ACHN (cell line): ENCODE measurements at places on chromosomes 1 and 21.

GRCh38 chr1:178579562-178579961 lies 66.7 kb downstream of the TEX35 start:
- DNase-seq = no peak

DNA sequence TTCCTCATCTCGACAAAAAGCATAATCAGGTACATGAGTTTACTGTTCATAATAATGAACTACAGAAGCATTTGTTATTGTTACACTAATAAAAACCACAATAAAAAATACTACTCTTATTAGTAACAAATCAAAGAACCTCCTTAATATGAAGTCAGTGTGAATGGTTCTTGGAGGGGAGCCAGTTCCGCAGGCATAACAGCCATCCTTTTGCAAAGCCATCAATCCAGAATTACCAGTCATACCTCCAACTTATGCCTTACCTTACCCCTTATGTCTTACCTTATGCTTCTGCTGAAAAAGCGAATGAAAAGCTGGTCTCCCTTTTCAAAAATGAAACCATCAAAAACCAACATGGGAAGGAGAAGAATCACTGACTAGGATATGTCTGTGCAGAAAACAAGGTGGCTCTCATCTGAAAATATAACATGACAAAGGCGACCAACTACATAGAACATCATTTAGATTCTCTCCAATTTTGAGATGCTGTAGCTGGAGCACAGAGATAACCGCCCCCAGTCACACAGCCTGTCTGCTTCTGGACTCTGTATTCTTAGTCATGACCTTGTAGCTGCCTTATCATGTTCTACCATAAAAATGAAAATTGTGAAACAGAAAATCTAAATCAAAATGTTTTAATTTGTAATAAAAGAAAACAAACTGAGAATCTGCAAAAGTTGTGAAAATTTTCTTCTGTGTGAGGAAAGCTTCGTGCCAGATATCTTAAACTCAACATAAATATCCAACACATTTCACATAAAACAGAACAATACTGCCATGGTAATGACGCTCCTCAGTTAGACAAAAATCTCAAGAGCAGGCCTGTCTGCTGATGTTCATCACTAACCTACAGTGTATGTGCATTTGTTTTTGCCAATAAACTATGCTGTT lies 438.2 kb downstream of the SMYD3 start:
- no peak for DNase-seq

DNA sequence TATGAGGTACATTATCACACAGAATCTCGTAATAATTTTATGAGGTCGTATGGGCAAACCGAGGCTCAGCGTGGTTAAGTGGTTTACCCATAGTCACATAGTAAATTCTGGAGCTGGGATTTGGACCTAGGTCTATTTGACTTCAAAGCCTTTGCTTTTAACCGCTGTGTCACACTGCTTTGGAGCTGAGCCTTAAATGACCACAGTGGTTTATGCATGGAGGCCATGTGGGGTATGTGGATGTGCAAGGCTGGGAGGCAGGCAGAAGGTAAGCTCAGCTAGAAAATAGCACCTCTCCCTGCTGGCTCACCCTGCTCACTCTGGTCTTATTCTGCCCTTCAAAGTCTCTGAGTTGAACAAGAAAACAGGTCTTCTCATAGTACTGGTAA lies 269.5 kb downstream of the TRABD2B start:
- DNase-seq = no peak

GRCh38 chr1:87689487-87689886 lies 360.8 kb downstream of the LMO4 start:
- DNase-seq = no peak

DNA sequence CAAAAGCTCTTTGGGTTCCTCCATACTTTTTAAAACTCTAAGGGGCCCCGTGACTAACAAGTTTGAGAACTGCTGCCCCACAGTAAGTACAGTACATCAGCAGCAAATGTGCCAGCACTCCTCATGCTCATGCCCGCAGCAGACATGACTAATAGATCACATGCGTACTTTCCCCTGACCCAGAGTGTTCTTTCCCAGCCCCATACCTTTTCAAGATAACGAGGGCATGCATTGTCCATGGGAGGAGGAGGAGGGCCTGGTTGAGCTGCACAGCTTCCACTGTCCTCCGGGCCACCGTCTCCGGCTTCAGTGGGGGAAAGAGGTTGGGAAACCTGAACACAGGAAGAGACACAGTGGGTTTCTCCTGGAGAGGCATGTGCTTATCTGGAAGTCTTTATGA lies 45.5 kb downstream of the DHRS3 start:
- DNase-seq = no peak

- no peak for DNase-seq
Measured at GRCh38 chr1:100927276-100927675, 31.4 kb downstream of the SLC30A7 start.

GRCh38 chr21:28588997-28589396 lies 403.7 kb downstream of the LTN1 start:
- DNase-seq = no peak

DNA sequence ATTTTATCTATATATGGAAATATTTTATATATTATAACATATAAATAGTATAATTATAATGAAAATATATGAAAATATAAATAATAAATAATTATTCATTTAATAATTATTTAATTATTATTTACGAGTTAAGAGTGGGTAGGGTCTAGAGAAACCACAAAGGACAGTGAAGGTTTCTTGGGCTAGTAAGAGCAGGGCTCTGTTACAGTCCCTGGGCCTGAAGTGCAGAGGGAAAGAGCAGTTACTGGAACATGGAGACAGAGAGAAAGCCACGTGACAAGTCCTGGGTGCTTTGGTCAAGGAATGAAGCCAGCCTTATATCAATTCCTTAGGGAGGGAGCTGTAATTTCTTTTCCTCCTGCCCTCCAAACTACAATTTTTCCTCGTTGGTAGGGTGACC lies 117.2 kb upstream of the OLIG2 start:
- DNase-seq = no peak

GRCh38 chr21:26057477-26058170 lies 112.9 kb downstream of the APP start:
- no peak for DNase-seq

DNA sequence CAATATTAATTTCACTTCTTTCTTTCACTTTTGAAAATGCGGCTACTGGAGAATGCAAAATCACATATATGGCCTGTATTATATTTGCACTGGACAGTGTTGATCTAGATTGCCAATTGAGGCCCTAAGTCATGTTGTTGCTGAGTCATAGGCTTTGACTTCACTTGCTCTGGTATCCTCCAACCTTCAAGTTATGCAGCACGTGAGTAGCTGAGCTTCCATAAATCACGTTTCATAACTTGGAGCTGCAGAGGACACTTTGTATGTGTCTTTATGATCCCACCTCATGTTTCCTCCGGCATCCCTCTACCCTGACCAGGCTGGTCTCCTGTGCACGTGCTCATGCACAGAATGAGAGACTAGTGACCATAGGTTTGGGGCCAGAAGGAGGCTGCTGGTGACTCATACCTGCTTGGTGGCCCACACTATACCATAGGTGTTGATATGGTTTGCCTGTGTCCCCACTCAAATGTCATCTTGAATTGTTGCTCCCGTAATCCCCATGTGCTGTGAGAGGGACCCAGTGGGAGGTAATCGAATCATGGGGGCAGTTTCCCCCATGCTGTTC lies 103.0 kb upstream of the TSPAN2 start:
- no peak for DNase-seq

DNA sequence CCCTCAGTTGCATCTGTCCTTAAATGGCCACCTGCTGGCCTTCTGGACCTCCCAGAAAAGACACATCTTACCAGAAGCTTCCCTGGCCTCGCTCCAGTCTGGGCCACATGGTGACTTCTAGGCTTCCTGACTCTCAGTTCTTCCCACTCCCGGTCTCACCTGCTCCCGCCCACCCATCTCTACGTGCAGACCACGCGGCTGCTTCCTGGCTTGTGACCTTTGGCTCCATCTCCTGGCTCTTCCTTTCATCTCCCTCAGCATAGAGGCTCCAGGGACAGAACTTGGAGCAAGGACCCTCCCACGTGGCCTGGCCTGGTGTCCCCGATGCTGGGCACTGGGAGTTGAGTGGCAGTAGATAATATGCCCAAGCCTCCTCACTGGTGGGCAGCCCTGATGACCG lies 124.9 kb upstream of the IRF2BP2 start:
- DNase-seq = no peak

- DNase-seq = no peak
Measured at GRCh38 chr1:226369110-226369509, 38.8 kb downstream of the PARP1 start.

DNA sequence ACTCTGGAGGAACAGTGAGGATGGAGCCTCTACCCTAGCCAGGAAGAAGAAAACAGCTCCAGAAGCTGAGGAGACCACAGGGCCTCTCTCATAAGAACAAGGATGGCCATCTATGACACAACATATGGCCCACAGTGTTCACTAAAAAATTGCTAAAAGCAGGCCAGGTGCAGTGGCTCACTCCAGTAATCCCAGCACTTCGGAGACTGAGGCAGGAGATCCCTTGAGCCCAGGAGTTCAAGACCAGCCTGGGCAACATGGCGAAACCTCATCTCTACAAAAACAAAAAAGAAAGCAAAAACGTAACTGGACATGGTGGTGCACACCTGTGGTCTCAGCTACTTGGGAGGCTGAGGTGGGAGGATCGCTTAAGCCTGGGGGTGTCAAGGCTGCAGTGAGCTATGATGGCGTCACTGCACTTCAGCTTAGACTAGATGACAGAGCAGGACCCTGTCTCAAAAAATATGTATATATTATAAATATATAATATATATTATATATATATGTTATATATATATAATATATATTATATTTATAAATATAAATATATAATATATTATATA lies 103.1 kb downstream of the TOMM20 start:
- DNase-seq = no peak

- no peak for DNase-seq
Measured at GRCh38 chr21:35252831-35253230, 203.7 kb upstream of the RUNX1 start.

DNA sequence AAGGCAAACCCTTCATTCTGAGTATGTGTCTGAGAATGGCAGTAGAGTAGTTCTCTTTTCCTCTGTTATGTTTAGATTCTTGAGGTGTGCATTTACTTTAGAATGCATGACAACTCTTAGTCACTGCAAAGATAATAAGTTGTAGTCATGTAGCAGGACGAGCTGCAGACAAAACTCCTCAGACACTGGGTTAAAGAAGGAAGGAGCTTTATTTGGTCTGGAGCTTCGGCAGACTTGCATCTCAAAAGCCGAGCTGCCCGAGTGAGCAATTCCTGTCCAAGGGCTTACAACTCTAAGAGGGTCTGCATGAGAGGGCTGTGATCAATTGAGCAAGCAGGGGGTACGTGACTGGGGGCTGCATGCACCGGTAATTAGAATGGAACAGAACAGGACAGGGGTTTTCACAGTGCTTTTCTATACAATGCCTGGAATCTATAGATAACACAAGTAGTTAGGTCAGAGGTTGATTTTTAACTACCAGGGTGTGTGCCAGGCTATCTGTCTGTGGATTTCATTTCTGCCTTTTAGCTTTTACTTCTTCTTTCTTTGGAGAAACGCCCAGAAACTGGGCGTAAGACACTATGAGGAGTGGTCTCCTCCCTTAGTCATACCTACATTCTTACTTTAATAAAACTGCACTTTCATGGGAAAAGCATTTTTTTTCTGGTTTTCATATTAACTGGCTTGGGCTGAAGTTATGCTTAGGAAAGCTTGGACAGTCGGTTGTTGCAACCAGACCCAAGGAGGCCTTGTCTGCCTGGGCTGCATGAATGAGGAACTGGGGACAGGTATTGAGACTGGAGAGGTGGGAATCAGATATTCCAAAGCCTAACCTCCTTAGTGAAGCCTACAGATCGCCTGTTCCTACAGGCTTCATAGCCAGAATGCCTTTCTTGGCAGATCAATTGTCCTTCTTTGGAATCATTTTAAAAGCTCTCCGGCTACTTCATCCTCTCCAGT lies 115.1 kb downstream of the RHOU start:
- peak; percentile 26 for DNase-seq

DNA sequence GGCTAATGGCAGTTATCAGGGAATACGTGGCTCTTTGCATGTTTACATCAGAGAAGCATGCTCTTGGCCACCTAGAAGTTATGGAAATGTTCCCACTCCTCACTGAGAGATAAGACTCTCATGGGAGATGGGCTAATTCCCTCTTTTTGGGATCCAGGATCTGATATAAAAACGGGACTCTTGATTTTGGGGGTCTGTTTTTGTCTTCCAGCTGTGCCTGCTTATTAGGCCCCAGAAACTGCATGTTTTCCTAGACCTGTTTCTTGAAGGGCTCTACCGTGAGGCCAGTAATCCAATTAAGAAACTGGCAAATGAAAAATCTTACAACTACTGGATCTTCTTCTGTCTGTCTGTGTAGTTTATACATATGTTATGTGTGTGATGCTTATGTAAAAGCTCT lies 47.0 kb upstream of the PTCH2 start:
- DNase-seq = no peak

GRCh38 chr1:51955797-51956527 lies 34.5 kb downstream of the RAB3B start:
- no peak for DNase-seq

DNA sequence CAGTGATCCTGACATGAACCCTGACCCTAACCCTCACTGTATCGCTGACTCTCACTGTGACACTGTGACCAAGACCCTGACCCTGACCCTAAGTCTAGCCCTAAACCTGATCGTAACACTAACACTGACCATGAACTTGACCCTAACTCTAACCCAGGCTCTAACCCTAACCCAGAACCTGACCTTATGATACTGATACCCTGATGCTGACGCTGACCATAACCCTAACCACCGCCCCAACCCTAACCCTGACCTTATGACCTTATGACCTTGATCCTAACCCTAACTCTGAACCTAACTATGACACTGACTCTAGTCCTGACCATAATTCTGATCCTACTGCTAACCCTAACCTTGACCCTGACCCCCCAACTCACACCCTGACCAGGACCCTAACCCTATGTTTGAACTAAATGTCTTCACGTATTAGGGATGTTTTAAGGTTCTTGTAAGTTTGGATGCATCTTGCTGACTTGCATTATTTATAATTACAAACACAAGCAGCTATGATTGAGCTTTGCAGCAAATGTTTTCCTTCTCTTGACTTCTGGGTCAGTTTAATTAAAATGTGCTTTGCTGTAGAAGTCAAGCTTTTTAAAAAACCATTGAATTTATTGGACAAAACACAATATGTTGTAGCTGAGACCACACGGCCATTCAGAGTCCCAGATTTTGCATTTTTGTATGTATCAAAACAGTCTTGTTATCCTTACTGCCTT lies 23.9 kb upstream of the PRSS38 start:
- DNase-seq = no peak

DNA sequence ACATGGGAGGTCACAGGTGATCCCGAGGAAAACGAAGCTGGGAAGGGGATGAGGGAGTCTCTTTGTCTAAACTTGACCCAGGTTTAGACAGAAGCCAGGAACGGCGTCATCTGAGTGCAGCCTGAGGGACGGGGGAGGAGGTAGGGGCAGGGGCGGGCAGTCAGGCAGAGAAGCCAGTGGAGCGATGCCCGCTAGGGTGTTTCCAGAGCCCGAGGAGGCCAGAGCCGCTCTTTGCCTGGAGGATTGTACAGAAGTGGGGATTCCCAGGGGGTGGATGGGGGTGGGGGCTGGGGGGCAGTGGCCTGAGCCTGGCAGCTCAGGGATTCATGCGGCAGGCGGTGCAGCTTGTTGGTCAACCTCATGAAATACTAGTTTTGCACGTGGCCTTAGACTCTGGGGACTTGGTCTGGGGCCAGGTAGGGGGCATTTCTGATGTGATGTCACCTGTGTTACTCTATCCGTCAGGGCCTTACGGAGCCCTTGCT lies 58.4 kb downstream of the VPS26C start:
- peak; percentile 35 for DNase-seq
